ENCODE measurements at places on chromosomes 13 and 19.

- no peak for DNase-seq
These were observed 23.2 kb downstream of the C13orf46 start for GRCh38 chr13:113950451-113951245.

GRCh38 chr19:38228005-38228377 is 4.0 kb upstream of the DPF1 start:
- no peak for DNase-seq

DNA sequence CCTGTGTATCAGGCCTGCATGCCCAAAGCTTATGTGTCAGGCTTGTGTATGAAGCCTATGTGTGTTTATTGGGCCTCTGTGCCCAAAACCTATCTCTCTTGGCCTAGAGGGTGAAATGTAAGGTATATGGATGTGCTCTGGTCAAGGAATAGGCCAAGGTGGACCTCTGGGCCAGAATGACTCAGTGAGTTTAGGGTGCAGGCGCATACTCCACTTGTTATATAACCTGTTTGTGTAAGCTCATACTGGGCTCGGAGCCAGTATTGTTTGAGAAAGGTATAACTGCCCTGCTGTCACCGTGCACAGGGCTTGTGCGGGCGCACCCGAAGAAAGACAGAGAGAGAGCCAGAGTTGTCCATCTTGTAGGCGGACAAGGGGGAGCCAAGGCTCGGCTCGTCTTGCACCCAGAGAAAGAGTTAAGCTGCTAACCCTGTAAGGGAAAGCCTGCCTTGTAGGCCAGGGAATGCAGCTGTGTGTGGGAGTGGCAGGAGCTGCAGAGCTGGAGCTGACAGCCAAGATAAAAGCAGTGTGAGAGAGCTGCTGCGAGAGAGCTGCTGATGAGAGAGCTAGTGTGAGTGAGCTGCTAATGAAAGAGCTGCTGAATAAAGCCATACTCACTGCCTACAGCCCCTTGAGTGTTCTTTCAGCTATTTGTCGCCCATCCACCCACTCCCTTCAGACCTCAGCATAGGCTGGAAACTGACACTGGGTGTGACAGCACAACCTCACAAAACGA is 43.4 kb upstream of the N4BP2L1 start:
- no peak for DNase-seq

GRCh38 chr13:99723878-99724277 is 222.6 kb downstream of the TM9SF2 start:
- no peak for DNase-seq

GRCh38 chr13:97526556-97526955 is 92.6 kb downstream of the RAP2A start:
- DNase-seq, result no peak

DNA sequence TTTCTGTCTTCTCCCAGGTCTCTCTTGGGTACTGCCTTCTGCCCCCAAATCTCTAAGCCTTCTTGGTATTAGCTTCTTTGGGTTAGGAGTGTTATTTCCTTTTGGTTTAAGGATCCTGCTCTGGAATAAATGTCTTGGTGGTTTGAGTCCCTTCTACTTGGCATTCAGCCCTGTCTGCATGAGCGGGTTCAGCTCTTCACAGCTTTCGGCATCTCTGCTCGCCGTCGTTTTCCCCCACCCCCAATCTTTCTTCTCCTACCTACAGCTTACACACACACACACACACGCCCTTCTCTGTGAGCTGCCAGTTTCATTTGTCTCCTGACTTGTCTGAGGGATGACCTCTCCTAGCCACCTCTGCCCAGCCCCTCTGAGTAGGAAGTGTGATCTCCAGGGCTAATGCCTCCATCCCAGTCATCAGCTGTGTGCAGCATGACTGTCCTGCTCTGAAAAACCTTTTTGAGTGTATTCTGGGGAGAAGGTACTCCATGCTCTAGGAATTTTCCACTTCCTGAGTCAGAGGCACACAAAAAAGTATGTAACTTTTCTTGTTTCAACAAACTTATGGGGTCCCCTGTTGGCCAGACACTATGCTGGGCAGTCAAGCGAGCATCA is 4.7 kb downstream of the CNOT3 start:
- DNase-seq, result no peak

GRCh38 chr13:49539313-49539712 is 43.6 kb downstream of the PHF11 start:
- DNase-seq, result no peak

- DNase-seq, result no peak
These were observed 73.9 kb downstream of the WTIP start for GRCh38 chr19:34555447-34555846.

DNA sequence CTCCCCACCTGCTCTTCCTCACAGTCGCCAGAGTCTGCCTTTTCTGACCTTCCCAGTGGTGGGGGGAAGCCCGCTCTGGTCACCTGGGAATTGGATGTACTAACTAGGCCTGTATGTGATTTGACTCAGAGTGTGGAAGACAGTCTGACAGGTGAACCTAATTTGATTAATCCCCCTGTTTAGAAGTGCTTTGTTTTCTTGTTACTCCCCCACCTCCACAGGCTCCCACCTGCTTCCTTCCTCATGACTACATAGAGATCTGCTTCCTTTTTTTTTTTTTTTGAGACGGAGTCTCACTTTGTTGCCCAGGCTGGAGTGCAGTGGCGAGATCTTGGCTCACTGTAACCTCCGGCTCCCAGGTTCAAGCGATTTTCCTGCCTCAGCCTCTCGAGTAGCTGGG is 44.0 kb downstream of the COG3 start:
- no peak for DNase-seq

- DNase-seq, result peak; percentile 26
These were observed 10.3 kb downstream of the ZNF480 start for GRCh38 chr19:52307275-52307674.

- DNase-seq, result peak; percentile 68
These were observed 63.5 kb upstream of the SPATA13 start for GRCh38 chr13:24097064-24097463.

Data from stimulated activated CD8-positive, alpha-beta memory T cell treated with anti-CD3 and anti-CD28 coated beads, Interleukin-4, amount 100 ng/mL, for 48 hours (primary cell).